ENCODE measurements at places on chromosomes 12 and 14.

DNA sequence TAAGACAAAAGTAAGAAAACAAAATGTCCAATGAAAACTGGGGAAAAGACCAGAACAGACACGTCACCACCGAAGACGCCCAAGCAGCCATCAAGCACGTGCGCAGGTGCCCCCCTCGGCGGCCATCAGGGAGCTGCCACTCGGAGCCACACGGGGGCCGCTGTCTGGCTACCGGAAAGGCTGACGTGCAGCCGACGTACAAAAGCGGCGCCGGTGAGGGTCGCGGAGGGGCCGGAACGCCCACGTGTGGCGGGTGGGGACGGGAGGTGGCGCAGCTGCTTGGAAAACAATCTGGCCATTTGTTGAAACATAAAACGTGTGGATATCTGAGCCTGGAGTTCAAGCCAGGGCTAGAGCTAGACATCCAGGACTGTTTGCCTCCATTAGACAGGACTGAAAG, 60.7 kb downstream of the GALNT9 start:
- H3K4me1 ChIP-seq = no peaks in the 10 kb centered on the region
- no peaks in the 10 kb centered on the region for H3K27me3 ChIP-seq
- DNase-seq = no peak
- H3K27ac ChIP-seq = no peak overlapping the region

GRCh38 chr12:65324551-65324950, 46.1 kb downstream of the MSRB3 start:
- no peak overlapping the region for H3K4me3 ChIP-seq
- no peaks in the 10 kb centered on the region for H3K4me1 ChIP-seq
- no peak overlapping the region for H3K27ac ChIP-seq
- no peaks in the 10 kb centered on the region for H3K36me3 ChIP-seq
- no peak for DNase-seq

- H3K36me3 ChIP-seq = no peaks in the 10 kb centered on the region
- DNase-seq = no peak
- no peak overlapping the region for H3K27ac ChIP-seq
- no peak overlapping the region for H3K4me3 ChIP-seq
These were observed 225.4 kb upstream of the KITLG start for GRCh38 chr12:88805692-88806091.

GRCh38 chr14:67653651-67654280, 20.7 kb downstream of the VTI1B start:
- no peak for DNase-seq
- H3K4me3 ChIP-seq = no peak overlapping the region
- no peak overlapping the region for H3K27ac ChIP-seq
- no peaks in the 10 kb centered on the region for H3K4me1 ChIP-seq
- H3K36me3 ChIP-seq = peaks cover 69% of the 10 kb centered on the region

DNA sequence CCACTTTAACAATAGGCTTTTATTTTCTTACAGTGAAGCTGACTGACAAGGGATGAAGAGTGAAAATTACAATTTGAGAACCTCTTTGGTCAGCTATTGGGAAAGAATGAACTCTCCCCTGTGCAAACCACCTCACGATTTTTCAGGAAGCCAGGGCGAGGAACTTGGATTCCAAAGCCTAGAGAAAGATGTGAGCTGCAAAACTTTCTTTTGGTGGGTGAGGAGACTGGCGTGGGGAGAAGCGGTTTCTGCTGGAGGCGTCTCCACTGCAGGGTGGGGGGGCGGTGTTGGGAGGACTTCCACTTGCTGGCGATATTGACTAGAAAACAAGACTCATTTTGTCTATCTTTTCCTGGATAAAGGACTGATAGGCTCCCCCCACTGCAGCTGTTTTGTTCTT, 59.3 kb upstream of the VRK1 start:
- peaks cover 23% of the 10 kb centered on the region for H3K27me3 ChIP-seq
- no peaks in the 10 kb centered on the region for H3K36me3 ChIP-seq
- H3K27ac ChIP-seq = no peak overlapping the region
- no peak overlapping the region for H3K4me3 ChIP-seq
- DNase-seq = no peak

DNA sequence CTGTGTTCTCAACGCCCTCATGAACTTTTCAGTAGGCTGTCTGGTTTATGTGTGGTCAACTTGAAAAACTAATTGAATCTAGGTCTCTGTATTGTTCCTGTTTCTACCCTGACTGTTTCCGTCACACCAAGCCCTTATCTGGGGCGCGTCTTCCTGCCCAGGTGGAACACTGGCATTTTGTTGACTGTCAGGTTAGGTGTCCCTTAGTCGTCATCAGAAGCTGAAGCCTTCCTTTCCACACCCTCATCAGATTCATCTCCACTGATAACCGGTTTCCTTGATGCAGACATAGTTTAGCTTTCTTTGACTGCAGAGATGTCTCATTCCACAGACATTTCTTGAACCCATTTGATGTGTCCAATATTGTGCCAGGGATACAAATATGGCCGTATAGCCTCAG, 96.5 kb downstream of the DUSP16 start:
- H3K4me3 ChIP-seq = no peak overlapping the region
- peaks cover 68% of the 10 kb centered on the region for H3K4me1 ChIP-seq
- no peaks in the 10 kb centered on the region for H3K27me3 ChIP-seq
- DNase-seq = peak; percentile 76
- no peaks in the 10 kb centered on the region for H3K36me3 ChIP-seq

GRCh38 chr14:65168840-65169239, 66.5 kb upstream of the MAX start:
- no peak overlapping the region for H3K27ac ChIP-seq
- no peaks in the 10 kb centered on the region for H3K36me3 ChIP-seq
- peaks cover 7% of the 10 kb centered on the region for H3K4me1 ChIP-seq
- no peak for DNase-seq
- H3K27me3 ChIP-seq = no peaks in the 10 kb centered on the region

- no peak overlapping the region for H3K4me3 ChIP-seq
- H3K4me1 ChIP-seq = no peaks in the 10 kb centered on the region
- H3K27ac ChIP-seq = no peak overlapping the region
- no peaks in the 10 kb centered on the region for H3K27me3 ChIP-seq
These were observed 381.0 kb downstream of the SNAPC1 start for GRCh38 chr14:62143245-62143644.

- H3K4me3 ChIP-seq = no peak overlapping the region
- H3K27ac ChIP-seq = no peak overlapping the region
- DNase-seq = no peak
- no peaks in the 10 kb centered on the region for H3K36me3 ChIP-seq
- no peaks in the 10 kb centered on the region for H3K4me1 ChIP-seq
These were observed 189.6 kb upstream of the SOX5 start for GRCh38 chr12:24139035-24139434.

- no peak overlapping the region for H3K4me3 ChIP-seq
- no peaks in the 10 kb centered on the region for H3K36me3 ChIP-seq
- no peak overlapping the region for H3K27ac ChIP-seq
- H3K4me1 ChIP-seq = no peaks in the 10 kb centered on the region
- no peaks in the 10 kb centered on the region for H3K27me3 ChIP-seq
These were observed 179.8 kb upstream of the DYRK2 start for GRCh38 chr12:67468549-67469245.

GRCh38 chr14:101475456-101476257, 85.6 kb upstream of the DIO3 start:
- DNase-seq = no peak
- H3K36me3 ChIP-seq = no peaks in the 10 kb centered on the region
- no peaks in the 10 kb centered on the region for H3K4me1 ChIP-seq
- no peaks in the 10 kb centered on the region for H3K27me3 ChIP-seq

GRCh38 chr14:54312166-54312801, 84.5 kb upstream of the CDKN3 start:
- no peaks in the 10 kb centered on the region for H3K27me3 ChIP-seq
- no peak overlapping the region for H3K27ac ChIP-seq
- DNase-seq = no peak
- H3K4me1 ChIP-seq = no peaks in the 10 kb centered on the region

DNA sequence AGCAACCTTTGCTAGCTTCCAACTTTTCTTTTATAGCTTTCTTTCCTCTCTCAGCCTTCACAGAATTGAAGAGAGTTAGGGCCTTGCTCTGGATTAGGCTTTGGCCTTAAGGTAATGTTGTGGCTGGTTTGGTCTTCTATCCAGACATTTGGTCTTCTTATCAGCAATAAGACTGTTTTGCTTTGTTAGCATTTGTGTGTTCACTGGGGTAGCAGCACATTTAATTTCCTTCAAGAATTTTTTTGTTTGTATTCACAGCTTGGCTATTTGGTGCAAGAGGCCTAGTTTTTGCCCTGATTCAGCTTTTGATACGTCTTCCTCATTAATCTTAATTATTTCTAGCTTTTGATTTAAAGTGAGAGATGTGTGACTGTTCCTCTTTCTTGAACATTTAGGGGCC, 130.8 kb downstream of the RAD51B start:
- H3K27ac ChIP-seq = no peak overlapping the region
- no peak for DNase-seq

DNA sequence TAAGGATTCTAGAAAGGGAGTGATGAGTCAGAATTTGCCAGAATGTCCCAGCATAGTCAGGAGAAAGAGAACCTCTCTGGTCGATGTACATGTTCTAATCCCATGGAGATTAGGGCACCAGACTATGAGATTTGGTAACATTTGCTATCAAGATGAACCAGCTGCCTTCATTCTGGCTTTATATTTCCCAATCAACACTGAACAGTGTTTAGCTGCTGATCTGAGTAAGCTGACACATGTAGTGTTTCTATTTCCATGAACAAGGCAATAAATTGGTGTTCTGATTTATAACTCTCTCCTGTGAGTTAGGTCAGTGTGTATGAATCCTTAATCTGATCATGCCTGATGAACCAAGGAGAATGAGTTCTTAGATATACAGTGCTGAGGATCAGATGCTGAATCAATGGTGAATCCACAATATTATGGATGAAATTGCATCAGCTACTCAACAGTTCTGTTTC, 158.0 kb upstream of the AMIGO2 start:
- no peak overlapping the region for H3K4me3 ChIP-seq
- peaks cover 8% of the 10 kb centered on the region for H3K4me1 ChIP-seq
- no peak overlapping the region for H3K27ac ChIP-seq
- no peaks in the 10 kb centered on the region for H3K27me3 ChIP-seq
- DNase-seq = no peak

- H3K4me1 ChIP-seq = peaks cover 10% of the 10 kb centered on the region
- DNase-seq = no peak
- no peaks in the 10 kb centered on the region for H3K27me3 ChIP-seq
- H3K27ac ChIP-seq = no peak overlapping the region
- no peak overlapping the region for H3K4me3 ChIP-seq
These were observed 150.2 kb upstream of the PLEKHG7 start for GRCh38 chr12:92552412-92553108.

- no peak overlapping the region for H3K27ac ChIP-seq
- peaks cover 3% of the 10 kb centered on the region for H3K4me1 ChIP-seq
- no peak for DNase-seq
- no peaks in the 10 kb centered on the region for H3K27me3 ChIP-seq
These were observed 10.7 kb upstream of the LRTM2 start for GRCh38 chr12:1809591-1810190.

DNA sequence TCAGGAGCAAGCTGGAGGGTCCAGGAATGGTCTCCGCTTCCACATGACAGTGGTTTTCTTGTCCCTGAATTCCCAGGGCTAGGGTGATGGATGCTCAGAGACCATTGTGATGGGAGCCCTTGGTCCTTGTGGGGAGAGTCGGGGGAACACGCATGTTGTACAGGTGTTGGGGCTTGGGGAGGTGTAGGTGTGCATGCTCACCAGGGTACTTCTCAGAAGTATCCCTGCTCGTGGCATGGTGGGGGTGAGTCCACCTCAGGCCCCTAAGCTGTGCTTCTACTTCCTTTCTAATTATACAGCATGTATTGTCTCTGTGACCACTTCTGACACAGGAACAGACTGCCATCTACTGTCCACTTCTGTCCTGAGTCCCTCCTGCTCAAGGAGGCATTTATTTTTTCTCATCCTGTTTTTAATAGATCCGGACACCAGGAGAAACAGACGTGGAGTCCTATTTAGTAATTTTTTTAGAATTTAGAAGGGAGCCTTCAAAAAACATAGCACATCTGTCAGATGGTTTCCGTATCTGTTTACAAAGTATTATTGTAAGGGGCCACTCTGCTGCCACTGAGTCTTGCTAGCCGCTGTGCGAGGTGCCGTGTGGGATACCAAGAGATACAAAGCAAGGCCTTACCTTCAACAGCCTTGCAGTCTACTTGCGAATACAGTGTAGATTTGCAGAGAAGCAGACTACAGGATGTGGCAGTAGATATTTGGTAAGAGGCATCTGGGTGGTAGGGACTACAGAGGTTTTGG, 10.5 kb downstream of the NTF3 start:
- no peaks in the 10 kb centered on the region for H3K36me3 ChIP-seq
- H3K4me3 ChIP-seq = no peak overlapping the region
- no peaks in the 10 kb centered on the region for H3K4me1 ChIP-seq
- no peak for DNase-seq
- no peak overlapping the region for H3K27ac ChIP-seq

- DNase-seq = no peak
- no peaks in the 10 kb centered on the region for H3K36me3 ChIP-seq
- H3K4me1 ChIP-seq = no peaks in the 10 kb centered on the region
- H3K27me3 ChIP-seq = no peaks in the 10 kb centered on the region
These were observed 53.3 kb downstream of the BCAT1 start for GRCh38 chr12:24895612-24896011.

DNA sequence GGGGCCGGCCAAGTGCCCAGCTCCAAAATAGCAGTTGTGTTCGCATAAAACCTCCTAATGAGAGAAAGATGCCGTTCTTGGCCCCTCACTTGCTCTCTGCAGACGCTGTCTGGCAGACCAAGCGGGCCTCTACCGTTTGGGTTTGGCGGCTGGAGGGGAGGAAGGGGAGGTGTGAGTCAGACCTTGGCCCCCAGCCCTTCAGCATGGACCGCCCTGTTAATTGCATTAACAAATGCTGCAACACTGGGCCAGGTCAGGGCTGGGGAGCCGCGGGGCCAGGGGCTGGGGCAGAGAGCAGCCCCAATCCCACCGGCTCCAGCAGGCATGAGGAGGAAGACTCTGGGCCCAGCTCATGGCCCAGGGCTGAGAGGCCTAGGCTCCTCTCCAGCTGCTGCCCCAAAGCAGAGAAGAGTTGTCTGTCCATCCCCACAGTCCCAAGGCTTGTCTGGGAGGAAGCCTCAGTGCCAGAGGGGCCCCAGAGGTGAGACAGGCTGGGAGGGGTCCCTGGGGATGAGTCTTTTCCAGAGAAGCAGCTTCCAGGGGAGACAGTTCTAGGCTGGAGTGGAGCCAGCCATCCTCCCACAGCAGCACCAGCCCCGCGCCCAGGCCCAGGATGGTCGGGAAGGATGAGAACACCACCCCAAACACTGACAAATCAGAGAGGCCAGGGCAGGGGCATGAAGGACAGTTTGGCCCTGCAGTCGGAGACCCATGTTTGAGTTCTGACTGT, 16.9 kb downstream of the LTBP2 start:
- H3K36me3 ChIP-seq = no peaks in the 10 kb centered on the region
- no peak overlapping the region for H3K4me3 ChIP-seq
- no peak for DNase-seq
- no peaks in the 10 kb centered on the region for H3K27me3 ChIP-seq
- H3K4me1 ChIP-seq = no peaks in the 10 kb centered on the region
- H3K27ac ChIP-seq = no peak overlapping the region

DNA sequence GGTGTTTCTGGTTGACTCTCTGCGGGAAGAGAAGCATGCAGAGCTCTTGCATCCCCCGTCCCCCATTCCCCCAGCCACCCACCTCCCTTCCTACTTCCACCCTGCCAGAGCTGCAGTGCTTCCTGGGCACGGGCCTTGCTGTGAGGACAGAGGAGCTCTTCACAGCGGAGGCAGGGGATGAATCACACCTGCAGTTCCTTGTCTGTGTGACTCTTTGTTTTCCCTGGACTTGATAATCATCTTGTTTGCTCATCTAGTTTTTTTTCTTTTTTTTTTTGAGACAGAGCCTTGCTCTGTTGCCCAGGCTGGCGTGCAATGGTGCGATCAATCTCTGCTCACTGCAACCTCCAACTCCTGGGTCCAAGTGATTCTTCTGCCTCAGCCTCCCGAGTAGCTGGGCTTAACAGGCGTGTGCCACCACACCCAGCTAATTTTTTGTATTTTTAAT, 27.8 kb downstream of the ANKRD9 start:
- no peak for DNase-seq
- H3K36me3 ChIP-seq = no peaks in the 10 kb centered on the region
- no peaks in the 10 kb centered on the region for H3K4me1 ChIP-seq
- H3K27me3 ChIP-seq = no peaks in the 10 kb centered on the region
- H3K27ac ChIP-seq = no peak overlapping the region
- H3K4me3 ChIP-seq = no peak overlapping the region

Measured in effector memory CD4-positive, alpha-beta T cell (primary cell).